Putamen (tissue), 1 donor: ENCODE measurements at places on chromosomes 5 and 9.

GRCh38 chr5:174945853-174946252 lies 221.5 kb downstream of the MSX2 start:
- no peak for DNase-seq

- DNase-seq = no peak
These were observed 92.5 kb upstream of the ITGA2 start for GRCh38 chr5:52896534-52897237.

GRCh38 chr9:91840469-91840868 lies 109.6 kb downstream of the ROR2 start:
- no peak for DNase-seq

- no peak for DNase-seq
These were observed 254.3 kb downstream of the GRIA1 start for GRCh38 chr5:153744751-153745150.

DNA sequence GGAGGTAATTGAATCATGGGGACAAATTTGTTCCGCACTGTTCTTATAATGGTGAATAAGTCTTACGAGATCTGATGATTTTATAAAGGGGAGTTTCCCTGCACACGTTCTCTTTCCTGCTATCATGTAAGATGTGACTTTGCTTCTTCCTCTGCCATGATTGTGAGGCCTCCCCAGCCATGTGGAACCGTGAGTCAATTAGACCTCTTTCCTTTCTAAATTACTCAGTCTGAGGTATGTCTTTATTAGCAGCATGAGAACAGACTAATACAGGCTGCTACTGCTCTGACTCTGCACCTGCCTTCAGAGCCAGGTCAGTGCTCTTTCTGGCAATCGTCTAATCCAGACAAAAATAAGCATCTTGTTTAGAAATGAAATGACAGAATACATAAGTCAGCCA lies 479.2 kb upstream of the TUSC1 start:
- DNase-seq = no peak

DNA sequence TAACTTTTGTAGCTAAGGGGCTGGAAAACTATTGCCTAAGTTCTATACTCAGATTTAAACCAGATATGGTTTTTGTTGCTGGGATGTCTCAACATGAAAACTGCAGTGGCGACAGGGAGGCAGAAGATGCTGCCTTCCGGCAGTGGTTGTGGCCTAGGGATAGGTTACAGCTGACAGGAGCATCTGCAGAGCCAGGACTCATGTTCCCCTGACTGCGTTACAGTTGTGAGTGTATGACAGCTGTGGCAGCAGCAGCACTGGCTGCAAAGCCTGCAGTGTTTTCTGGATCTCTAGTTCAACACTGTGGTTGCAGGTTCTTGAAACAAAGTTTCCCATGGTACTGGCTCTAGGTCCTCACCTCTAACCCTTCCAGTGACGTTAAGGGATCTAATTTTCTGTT lies 498.8 kb upstream of the CDH18 start:
- DNase-seq = no peak

DNA sequence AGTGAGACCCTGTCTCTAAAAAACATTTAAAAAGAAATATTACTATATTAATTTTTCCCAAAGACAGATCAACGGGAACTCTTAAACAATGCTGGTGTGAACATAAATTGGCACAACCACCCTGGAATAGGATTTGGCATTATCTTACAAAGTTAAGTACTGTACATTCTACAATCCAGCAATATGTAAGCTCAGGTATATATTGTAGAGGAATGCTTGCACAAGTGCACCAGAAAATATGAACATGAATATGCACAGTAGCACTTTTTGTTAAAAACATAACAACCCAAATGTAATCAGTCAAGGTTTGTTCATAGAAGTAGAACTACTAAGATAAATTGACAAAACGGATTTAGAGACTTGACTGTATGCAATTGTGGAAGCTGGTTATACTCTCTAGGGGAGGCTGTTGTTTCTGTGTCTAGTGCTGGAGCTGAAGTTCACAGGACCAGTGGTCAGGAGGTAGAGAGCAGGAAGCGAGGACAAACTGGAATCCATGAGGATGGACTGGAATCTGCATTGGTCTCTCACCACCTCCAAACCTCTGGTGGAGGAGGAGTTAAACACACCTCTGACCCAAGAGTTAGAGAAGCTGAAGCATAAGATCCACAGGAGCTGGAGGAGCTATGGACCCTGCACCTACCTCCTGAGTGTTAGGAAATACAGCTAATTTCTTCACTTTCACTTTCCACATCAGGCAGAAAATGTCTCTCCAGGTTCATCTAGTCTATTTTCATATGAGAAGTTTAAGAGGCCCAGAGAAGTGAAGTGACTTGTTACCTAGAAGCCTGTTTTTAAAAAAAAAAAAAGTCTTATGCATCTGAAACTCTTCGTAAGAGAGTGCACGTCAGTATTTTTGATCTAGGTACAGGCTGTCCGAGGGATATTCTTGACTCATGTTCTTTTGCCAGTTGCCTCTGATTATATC lies 20.3 kb upstream of the RIC1 start:
- DNase-seq = no peak

- DNase-seq = no peak
These were observed 16.4 kb upstream of the OMD start for GRCh38 chr9:92440751-92441046.

DNA sequence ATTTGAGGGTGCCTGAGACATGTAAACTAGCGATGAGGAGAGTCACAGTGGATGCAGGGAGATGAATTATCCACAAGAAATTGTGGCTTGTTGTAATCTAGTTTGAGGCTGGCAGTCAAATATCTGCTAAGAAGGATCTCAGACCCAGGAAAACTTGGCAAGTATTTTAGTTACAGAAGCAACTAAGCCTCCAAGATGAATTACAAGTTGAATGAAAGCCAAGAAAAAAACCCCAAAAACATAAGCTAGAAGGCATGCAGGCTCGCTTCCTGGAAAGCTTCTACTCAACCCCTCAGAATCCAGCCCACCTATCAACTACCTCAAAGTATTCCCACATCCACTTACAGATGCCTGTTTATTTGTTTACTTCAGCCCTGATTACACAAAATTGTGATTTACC lies 696.9 kb downstream of the MAT2B start:
- no peak for DNase-seq

DNA sequence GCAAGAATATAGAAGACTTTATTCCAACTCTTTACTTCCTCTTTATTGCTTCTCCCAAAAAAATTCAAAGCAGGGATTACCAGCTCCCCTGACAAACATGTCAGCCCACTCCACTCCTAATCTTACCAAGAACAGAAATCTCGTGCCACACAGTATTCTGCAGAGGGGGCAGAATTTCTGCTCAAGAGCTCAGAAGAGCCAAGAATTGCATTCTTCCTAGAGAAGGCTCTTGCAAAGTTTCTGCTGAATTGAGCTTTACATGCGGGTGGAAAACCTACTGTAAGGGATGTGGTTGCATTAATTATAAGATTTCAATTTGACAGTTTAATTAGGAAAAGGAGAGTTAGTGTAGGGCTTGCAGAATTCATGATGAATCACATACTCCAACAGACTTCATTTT lies 428.5 kb downstream of the CETN3 start:
- peak; percentile 66 for DNase-seq
